GM12878 (cell line): ENCODE measurements at places on chromosomes 4 and X.

DNA sequence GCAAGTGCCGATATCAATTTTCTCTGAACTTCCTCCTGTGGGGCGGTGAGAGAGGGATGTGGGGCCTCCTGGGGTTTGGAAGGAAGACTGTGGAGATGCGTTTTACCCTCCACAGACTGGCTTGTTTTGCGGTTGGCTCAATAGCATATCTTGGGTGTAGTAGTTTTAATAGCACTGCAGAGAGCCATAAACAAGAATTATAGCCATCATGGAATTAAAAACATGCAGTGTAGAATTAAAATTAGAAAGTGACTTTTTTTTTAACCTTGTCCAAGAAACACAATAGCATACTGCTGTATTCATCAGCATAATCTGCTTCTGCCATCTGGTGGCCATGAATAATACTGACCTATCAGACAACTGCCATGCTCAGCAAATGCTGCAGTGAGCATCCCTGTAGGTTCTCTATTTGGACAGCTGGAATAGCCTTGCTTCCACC is 47.3 kb upstream of the SCML1 start:
- peak; percentile 7 for DNase-seq

GRCh38 chr4:188214861-188215260 is 75.6 kb downstream of the TRIML1 start:
- no peak for DNase-seq

GRCh38 chrX:40418813-40419195 is 162.0 kb upstream of the ATP6AP2 start:
- DNase-seq, result no peak

DNA sequence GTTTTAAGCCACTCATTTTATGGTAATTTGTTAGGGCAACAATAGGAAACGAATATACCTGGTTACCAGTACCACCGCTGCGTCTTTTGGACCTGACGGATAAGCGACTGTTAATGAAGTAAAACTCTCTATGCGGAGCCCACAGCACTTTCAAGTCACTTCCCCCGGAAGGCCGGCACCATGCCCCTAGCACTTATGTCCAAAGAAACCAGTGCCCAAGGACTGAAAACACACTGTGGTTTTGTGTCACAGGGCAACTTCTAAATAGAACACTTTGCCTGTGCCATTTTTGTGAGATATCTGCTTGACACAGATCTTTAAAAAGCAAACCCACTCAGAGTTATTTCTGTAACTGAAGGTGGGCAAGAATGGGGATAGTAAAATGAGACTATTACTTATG is 22.7 kb downstream of the SH3KBP1 start:
- no peak for DNase-seq

GRCh38 chr4:24537025-24537424 is 47.3 kb downstream of the DHX15 start:
- no peak for DNase-seq

GRCh38 chr4:153573881-153574802 is 108.0 kb downstream of the TMEM131L start:
- DNase-seq, result no peak

DNA sequence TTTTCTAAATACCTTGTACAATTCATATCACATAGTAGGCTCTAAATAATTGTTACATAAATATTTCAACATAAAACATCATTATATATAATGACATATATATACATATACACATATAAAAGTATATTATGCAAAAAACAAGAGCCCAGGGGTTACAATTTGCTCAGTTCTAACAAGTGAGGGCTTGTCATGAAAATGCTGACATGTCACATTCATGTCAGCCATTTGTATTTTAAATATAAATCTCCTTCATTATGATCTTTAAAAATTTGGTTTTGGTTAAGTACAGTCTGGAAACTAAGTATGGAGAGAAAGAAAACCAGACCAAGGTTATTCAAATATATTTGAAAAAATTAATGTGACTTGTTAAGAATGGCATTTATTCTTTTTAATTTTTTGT is 2745.4 kb downstream of the PCDH7 start:
- DNase-seq, result no peak

DNA sequence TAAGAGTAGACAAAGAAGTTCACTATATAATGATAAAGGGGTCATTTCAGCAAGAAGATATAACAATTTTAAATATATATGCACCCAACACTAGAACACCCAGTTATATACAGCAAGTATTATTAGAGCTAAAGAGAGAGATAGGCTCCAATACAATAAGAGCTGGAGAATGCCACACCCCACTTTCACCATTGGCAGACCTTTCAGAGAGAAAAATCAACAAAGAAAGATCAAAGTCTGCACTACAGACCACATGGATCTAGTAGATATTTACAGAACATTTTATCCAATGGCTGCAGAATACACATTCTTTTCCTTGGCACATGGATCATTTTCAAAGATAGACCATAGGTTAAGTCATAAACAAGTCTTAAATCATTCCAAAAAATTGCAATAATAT is 479.7 kb upstream of the DIAPH2 start:
- DNase-seq, result no peak

DNA sequence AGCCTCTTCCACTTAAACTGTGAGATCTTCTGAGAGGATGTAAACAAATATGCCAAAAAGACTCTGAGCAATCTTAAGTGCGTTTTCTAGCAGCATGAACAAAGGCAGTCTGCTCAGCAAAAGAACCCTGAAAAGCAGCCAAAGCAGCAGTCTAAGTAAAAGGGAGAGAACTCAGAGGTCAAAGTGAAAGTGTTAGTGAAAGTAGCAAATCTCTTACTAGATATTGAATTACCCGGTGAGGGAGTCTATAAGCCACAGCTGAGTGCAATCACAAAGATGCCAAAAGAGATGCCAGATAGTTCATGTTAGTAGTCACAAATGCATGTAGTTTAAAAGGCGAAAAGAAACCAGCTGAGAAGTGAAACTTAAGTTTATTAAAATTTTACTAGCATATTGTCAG is 7.9 kb upstream of the GNRHR start:
- peak; percentile 45 for DNase-seq

DNA sequence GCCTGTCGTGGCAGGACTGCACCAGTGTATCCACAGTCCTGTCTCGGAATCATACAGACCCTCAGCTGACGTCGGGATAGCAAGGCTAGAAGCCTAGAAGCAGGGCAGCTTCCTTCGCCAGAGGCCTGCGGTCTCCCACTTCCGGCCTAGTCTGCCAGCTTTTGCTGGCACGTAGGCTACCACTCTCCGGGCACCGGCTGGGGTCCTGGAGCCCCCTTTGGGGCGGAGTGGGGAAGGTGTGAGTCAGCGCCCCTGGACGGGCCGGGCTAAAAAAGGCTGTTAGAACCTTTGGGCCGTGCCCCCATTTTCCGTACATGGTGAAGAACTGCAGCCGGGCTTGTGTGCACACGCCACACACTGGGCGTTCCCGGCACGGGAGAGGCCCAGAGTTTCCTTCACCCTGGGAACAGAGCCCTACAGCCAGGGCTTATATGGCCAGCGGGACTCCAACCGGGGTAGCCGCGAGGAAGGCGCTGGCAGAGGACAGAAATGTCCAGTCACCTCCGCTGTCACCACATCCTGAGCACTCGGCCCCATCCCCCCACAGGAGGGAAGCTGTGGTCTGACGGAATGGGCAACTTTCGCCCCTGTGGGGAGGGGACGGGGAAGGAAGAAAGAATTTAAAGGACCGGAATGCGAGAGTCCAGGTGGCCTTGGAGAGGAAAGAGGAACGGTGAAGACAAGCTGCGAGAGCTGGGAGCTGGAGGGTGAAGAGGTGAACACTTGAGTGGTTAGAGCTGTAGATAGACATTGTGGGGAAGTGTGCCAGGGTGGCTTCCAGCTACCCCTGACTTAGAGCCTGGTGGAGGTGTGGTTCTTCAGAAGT is 4.6 kb downstream of the MAGIX start:
- DNase-seq, result peak; percentile 51

GRCh38 chrX:8036914-8037313 is 109.7 kb upstream of the PNPLA4 start:
- no peak for DNase-seq

GRCh38 chrX:153969904-153970356 is 1.7 kb downstream of the HCFC1 start:
- DNase-seq, result no peak

DNA sequence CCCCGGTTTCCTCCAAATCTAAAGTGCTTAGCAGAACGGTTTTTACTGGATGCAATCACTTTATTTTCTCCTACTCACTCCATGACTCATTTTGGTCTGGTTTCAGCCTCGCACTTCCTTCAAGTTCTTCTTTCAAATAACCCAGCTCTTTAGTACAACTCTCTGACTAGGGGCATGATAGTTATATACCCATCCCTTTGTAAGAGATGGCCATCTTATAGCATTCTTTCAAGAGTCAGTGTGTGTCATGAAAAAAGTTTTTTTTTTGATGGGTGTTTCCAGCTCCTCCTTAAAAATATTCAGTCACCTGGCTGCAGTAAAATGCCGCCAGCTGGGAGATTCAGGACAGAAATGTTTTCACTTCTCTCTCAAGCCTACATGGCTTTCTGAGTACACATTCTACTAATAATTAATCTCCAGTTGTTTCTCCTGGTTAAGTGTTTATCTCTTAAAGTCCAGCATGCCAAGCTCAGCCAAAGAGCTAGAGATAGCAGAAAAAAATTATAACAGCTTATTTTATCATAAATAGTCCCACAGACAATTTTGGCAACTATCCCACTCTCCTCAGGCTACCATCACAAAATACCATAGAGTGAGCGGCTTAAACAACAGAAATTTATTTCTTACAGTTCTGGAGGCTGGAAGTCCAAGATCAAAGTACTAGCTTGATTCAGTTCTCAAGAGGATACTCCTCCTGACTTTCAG is 139.3 kb downstream of the GASK1B start:
- DNase-seq, result no peak

- no peak for DNase-seq
These were observed 441.7 kb upstream of the SLIT2 start for GRCh38 chr4:19809989-19810388.
